ENCODE measurements at places on chromosomes 6 and 20.

DNA sequence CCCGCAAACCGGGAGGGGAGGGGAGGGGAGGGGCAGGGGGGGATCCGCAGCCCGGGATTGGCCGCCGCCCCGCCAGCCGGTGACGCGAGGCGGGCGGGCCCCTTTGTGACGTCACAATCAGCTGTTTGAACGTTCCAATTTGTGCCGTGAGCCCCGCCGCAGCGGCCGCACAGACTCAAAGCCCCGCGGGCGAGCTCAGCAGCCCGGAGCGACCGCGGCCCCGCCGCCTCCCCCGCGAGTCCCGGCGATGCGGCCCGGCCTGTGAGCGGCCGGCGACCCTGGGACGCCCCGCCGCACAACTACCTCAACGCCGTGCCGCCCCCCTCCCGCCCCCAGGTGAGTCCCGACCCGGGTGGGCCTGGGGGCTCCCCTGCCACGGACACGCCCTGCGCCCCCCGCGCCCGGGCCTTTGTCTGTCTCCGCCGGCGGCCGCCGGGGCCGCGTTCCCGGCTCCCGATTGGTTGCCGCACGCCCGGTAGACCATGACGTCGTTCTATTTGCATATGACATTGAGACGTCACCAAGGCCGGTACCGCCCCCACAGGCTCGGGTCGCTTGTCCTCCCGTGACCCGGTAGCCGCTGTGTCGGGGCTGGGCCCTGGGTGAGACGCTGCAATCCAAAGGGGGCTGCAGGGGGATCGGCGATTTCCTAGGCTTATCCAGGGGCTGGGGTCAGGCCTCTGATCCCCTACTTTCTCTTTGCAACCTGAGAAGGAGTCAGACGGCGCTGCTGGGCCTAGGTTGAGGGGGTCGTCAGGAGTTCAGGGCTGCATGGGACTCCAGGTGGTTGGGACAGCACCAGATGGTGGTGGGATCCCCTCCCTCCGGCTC is at the start of gene TP53INP2:
Gene TP53INP2 (plus strand): TSS at position 168 of the 831 bp plus-strand sequence. CDS start 4,396 bp downstream, outside the sequence.
- peak; percentile 96 for DNase-seq

DNA sequence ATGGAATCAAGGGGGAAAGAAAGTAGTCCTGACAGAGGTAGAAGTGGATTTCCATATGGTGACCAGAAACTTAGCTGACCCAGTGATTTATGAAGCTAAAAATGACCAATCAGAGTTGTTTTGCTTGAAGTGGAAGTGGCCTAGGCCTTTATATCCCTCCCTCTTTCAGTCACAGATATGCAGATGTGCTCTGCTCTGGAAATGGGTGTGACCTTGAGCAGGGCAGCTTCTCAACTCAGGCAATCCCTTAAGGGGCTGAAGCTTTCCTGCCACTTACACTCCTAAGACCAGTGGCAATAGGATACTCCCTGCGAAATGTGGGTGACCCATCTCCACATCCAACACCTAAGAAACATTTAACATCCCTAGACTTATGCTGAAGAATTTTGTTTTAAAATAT is 256.6 kb downstream of the EYS start:
- no peak for DNase-seq

DNA sequence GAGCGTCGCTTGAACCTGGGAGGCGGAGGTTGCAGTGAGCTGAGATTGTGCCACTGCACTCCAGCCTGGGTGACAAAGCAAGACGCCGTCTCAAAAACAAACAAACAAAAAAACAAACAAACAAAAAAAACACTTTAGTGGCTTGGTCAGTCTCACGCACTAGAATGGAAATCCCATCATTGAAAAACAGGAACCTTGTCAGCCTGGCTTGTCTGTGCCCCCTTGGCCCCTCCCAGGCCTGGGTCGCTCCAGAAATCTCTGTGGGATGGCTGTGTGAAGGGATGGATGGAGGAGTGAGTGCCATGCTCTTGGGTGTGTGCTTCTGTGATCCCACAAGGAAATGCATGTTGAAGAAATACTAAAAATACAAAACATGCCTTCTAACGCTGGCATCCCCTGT is 20.9 kb upstream of the NAA20 start:
- no peak for DNase-seq

DNA sequence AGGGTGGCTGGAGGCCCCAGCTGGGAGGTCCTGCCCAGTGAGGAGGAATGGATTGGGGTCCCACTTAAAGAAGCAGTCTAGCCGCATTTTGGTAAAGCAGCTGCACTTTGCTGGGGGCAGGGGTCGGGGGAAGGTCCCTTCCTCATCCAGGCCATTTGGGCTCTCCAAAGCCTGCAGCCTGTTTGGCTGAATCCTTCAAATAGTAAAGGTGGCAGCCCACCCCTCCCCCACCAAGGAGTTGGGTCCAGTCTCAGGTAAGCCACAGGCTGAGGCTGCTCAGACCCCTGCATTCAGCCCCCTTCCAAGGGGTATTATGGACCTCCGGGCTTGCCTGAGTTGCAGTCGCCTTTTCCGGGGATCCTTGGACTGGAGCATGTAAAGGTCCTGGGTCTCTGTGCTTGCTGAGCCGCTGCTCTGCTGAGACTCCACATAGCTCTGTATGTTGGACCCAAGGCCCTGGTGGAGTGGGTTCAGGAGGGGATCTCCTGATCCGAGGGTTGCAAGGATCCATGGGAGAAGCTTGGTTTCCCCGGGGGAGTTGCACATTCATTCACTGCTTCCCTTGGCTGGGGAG is 417.4 kb downstream of the KHDRBS2 start:
- no peak for DNase-seq

- DNase-seq: no peak
Measured at GRCh38 chr6:37221585-37222124, 35.9 kb upstream of the TBC1D22B start.

- DNase-seq: peak; percentile 32
Measured at GRCh38 chr20:51385646-51386530, 156.6 kb downstream of the NFATC2 start.

GRCh38 chr20:48314925-48315592 is 512.7 kb downstream of the PREX1 start:
- DNase-seq: no peak

DNA sequence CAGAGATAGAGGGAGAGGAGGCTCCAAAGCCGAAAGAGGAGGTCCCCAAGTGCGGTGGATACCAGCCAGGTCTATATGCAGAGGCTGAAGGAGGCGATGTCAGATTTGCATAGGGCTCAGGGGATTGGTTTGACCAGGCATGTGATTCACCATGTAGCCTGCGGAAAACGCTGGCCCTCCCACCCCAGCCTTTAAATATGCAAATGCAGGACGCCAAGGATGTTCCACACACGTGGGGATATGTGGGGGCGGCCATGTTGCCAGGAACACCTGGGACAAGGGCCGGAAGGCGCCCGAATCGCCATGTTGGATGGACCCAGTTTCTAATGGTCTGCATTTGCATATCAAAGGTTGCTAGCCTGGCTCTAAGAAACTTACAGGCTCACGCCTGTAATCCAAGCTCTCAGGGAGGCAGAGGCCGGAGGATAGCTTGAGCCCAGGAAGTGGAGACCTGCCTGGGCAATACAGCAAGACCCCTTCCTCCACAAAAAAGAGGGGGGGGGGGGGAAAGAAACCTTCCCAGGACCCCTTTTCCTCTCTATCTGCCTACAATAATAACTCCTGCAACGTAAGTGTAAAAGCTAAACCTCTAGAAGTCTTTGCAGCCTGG is 110.5 kb downstream of the TULP4 start:
- no peak for DNase-seq

DNA sequence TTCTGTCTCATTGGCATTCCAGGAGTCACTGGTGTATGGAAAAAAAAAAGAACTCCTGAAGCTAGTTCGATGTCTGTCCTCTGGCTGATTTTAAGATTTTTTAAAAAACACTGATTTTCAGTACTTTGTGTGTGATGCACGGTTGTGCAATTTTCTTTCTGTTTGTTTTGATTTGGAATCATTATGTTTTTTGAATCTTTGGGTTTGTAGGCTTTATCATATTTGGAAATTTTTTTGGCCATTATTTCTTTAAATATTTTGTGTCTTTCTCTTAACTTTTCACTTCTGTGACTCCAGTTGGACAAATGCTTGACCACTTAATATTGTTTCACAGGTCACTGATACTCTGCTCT is 327.2 kb downstream of the BCKDHB start:
- DNase-seq: no peak

Data from hematopoietic multipotent progenitor cell treated with erythropoietin and hydrocortisone succinate and interleukin-3 and kit ligand, for 17 days (in vitro differentiated cells).